RWPE1 (cell line): ENCODE measurements at places on chromosomes 11 and 22.

- DNase-seq: no peak
Measured at GRCh38 chr22:25853501-25854284, 111.7 kb downstream of the MYO18B start.

GRCh38 chr11:27837895-27838563 is 137.8 kb upstream of the BDNF start:
- no peak for DNase-seq

DNA sequence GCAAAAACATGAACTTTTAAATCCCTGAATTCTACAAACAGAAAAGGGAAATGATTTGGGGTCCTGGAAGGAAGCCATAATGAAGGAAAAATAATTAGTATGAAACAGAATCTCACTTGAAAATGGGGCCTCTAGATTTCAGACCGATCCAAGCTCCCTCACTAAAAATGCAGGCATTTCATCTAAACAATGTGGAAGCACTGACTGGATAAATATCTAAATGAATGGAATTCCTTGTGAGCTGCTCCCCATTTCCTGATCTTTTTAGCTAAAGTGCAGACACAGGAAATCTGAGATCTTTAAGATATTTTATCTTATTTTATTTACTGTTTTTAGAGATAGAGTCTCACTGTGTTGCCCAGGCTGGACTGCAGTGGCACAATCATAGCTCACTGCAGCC is 1255.8 kb downstream of the LRRC4C start:
- DNase-seq: no peak

- DNase-seq: no peak
Measured at GRCh38 chr11:43951231-43951630, 8.8 kb downstream of the C11orf96 start.

DNA sequence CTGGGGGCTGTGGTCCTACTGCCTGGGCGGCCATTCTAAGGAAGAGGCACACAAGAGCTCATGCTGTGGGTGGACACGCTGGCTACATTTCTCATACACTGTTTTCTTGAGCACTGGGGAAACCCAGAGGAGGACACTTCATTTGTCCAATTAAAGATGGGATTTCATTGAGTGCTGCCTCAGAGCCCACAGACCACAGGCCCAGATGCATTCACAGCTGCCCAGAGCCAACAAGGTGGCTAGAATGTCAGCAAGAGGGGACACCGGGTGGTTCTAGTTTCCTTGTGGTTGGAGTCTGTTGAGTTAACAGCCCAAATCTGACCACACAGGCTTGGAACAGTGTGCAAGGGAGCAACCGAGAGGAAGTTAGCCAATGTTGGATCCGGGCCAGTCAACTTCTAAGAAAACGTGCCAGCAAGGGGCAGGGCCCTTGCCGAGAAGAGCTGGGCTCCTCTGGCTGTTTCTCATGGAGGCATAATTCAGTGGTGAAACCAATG is 35.0 kb upstream of the SORL1 start:
- peak; percentile 51 for DNase-seq

GRCh38 chr11:123493349-123494063 is 63.4 kb downstream of the GRAMD1B start:
- DNase-seq: no peak

GRCh38 chr11:22193348-22194051 is 615 bp downstream of the ANO5 start:
- no peak for DNase-seq

- DNase-seq: no peak
Measured at GRCh38 chr22:30481711-30482110, 9.9 kb upstream of the SEC14L3 start.

GRCh38 chr22:42317691-42318547 is 47.5 kb upstream of the TCF20 start:
- peak; percentile 59 for DNase-seq

DNA sequence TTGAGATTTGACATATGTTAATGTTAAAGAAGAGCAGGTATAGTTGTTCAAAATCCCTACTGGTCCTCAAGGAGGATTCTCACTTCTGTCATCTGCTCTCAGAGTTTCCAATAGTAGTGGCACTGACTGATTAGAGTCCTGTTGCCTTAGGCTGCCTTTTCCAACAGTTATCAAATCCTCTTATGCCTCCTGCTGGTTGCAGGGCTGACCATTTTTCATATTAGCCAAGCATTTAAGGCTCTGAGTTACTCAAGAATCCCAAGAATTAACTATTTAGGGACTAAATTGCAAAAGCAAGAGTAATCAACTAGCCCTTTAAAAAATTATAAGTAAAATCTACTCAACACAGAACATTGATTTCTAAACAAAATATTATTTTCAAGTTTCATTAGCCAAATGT is 212.0 kb upstream of the CHORDC1 start:
- no peak for DNase-seq
